Fibroblast of villous mesenchyme (primary cell): ENCODE measurements at places on chromosomes 13 and 19. TPM values are rescaled to one million over a fixed set of nuclear protein-coding genes. Genes with fewer than 3 reads are reported as not detected.

DNA sequence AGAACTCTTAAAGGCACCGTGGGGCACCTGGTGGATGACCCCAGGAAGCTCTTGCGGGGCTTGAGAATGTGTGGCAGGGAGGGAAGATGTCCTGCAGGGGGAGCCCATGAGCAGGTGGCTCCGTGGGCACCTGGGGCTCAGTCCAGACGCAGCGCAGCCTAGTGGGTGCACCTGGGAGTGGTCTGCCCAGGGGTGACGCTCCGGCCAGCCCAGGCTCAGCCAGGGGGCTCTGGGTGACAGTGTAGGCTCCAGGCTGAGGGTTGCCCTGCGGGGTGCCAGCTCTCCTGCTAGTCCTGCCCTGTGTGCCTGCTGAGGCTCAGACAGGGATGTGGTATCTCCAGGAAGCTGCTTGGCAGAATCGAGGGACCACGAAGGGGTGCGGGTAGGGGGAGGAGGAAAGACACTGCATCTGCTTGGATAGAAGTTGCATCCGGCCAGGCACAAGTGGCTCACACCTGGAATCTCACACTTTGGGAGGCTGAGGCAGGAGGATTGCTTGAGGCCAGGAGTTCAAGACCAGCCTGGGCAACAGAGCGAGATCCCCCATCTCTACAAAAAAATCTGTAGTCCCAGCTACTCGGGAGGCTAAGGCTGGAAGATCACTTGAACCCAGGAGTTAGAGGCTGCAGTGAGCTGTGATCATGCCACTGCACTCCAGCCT, 15.0 kb upstream of the PGLS start:
- DNase-seq, result peak; percentile 72

DNA sequence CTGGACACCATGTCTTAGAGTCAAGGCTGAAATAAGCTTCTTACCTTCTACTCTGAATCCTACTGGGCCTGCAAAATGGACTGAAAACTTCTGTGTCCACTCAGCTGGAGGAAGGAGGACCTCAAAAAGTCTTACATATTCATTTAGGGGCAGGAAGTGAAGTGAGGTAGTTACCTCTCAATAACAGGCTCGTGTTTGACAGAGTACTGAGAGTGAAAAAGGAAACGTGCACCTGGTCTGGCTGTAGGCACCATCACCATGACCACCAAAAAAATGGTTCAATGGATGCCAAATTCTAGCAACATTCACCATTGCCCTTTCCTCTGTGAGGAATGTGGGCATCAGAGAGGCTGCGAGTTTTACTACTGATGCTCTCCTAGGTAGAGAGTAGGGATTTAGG, 176.2 kb downstream of the RFC3 start:
- no peak for DNase-seq

DNA sequence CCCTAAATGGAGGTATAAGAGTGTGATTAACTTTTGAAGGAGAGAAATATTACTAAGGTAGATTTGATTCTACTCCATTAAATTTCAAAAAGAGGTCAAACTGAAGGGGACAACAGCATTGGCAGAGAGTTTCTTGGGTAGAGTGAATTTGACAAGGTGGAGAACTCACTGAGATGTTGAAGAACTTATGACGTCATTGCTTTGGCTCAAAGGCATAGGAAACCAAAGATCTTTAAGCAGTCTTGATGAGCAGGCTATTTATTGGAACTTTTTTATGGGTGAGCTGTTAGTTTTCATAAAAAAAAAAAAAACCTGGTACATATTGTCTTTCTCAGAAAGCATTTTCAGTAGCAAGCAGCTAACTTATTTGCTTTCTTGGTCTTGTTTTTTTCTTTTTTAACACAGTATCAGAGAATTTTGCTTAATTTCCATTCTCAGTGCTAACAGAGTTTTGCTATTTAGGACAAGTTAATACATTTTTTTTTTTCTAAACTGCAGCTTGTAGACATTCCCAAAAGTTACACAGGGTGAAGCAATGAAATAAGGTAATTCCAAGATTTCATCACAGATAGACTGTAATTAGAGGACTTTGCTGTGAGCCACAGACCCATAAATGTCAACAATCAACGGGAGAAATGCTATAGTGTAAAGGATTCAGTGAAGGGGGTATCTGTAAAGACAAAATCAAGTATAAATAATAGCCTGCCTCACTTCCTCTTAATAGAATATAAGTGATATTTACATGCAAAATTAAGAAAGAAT, 412.2 kb upstream of the KLHL1 start:
- no peak for DNase-seq

DNA sequence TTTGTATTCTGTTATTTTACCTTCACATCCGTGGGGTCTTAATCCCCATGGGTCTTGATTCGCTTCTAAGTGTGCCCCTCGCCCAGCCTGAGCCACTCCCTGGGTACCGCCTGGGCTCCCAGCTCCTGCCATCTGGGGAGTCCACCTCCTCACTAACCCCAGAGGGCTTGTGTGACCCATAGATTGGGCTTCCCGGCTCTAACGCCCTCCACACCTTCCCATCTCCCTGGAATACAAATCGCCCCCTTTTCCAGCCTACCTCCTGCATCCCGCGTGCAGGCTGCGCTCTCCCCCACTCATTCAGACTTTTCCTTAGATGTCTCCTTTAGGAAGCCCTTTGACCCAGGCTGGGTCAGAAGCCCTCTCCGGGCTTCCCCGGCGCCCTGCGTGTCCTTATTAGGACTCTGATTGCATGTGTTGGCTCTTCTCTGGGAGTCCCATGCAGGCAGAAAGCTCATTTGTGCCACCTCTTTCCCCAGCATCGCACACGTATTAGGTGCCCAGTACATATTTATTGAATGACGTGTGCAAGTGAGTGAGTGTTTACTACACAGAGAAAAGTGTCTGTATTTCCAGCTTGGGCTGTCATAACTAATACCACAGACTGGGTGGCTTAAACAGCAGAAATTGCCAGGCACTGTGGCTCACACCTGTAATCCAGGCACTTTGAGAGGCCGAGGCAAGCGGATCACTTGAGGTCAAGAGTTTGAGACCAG, 757 bp downstream of the CCDC124 start:
- peak; percentile 27 for DNase-seq

GRCh38 chr19:14700711-14701375, 11.0 kb downstream of the ZNF333 start:
- DNase-seq, result no peak

RFPL4A gene
- total RNA-seq, result not detected in 2 replicates

SLC25A41 gene
- total RNA-seq, result not detected in 2 replicates
